ENCODE measurements at places on chromosomes 7 and 10.

- DNase-seq: no peak
These were observed 5.3 kb upstream of the MAGI2 start for GRCh38 chr7:79458796-79459195.

- peak; percentile 34 for DNase-seq
These were observed 117.3 kb downstream of the PRKAG2 start for GRCh38 chr7:151759591-151760042.

- no peak for DNase-seq
These were observed 110.0 kb upstream of the TRIM24 start for GRCh38 chr7:138349841-138350700.

- DNase-seq: no peak
These were observed 828 bp downstream of the OGDHL start for GRCh38 chr10:49761201-49761788.

GRCh38 chr7:47300472-47301104 is 281.3 kb downstream of the TNS3 start:
- no peak for DNase-seq

DNA sequence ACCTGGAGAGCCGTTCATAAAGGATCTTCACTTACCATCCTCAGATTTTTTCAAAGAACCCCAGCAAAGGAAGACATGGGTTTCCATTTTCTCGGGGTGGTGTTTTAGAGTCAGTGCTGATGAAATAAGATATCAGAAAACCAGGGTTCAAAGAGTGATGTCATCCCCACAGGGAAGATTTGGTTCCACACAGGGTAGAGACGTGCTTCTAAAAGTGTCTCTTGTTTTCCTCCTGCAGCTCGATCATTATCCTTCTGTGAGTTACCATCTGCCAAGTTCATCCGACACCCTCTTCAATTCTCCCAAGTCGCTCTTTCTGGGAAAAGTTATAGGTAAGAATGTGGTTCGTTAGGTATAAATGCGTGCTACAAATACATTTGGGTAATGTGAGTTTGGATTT is 323.8 kb upstream of the C7orf33 start:
- DNase-seq: no peak

DNA sequence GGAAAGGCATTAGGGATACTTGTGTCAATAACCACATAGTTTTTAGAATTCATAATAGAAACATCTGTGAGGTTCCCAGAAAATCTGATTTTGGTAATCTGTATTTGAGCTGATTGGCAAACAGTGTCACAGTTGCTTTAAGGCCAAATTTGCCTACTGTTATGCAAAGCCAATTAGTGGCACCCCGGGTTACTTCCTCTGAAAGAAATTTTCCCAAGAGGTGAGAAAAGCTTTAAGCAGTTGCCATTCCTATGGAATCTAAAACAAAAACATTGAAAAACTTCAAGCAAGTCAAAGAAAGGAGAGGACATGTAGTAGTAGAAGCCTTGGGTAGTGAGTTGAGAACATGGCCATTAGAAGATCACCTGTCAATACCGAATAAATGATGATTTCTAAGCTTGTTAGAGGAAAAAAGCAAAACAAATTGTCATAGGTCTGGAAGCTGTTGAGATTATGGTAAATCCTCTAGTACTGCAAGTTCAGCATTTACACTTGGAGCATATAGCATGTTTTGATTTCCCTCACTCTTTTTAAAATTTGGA is 176.8 kb downstream of the TWIST1 start:
- no peak for DNase-seq

GRCh38 chr10:77378366-77379349 is 258.9 kb downstream of the KCNMA1 start:
- no peak for DNase-seq

DNA sequence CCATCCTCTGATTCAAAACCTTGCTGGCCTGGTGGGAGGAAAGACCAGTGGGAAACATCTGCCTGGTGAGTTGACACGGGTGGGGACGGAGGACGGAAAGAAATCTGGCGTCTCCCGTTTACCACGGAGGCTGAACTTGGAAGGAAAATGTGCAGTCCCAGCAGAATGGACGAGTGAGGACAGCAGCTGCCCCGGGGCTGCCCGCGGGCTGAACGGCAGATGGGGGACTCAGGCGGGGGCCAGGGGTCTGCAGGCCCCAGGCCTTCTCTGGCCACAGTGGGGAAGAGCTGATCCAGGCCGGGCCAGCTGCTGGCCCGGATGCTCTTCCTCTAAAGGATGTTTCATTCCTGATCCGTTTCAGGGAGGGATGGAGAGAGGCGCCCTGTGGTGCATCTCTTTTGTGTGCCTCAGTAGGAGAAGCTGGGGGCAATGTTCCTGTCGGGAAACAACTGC is 147.5 kb upstream of the CHST15 start:
- no peak for DNase-seq

DNA sequence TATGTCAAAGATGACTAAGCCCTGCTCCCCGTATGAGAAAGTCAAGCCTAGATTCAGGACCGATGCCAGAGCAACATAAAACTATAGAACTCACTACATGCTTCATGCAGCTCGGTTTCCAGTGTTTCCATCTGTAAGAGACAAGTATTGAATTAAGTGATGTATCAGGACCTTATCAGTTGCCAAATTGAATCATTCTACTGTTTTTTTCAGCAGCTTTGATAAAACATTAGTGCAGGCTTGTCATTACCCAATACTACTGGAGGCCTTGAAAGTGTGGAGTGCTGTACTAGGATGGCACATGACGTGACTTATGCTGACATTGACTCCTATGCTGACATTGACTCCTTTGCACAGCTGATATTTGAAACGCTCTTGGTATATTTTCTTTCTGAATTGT is 10.8 kb upstream of the NRP1 start:
- no peak for DNase-seq

Data from effector CD4-positive, alpha-beta T cell (primary cell).